Activated T-cell treated with anti-CD3 and anti-CD28 coated beads, Interleukin-2, amount 50 U/mL, for 4 hours (primary cell): ENCODE measurements at places on chromosomes 6 and 20. TPM values are rescaled to one million over a fixed set of nuclear protein-coding genes. Genes with fewer than 3 reads are reported as not detected.

- peak; percentile 27 for DNase-seq
Measured at GRCh38 chr6:53794137-53794719, 577 bp upstream of the LRRC1 start.

GRCh38 chr6:115945812-115946211, 114.9 kb downstream of the FRK start:
- DNase-seq: no peak

CST5 gene
- total RNA-seq: not detected

WDR27 gene
- 14.4 TPM for total RNA-seq

RSPO3 gene
- total RNA-seq: not detected
